Hematopoietic multipotent progenitor cell treated with erythropoietin and hydrocortisone succinate and interleukin-3 and kit ligand, for 15 days (in vitro differentiated cells): ENCODE measurements at places on chromosomes 1 and 21.

DNA sequence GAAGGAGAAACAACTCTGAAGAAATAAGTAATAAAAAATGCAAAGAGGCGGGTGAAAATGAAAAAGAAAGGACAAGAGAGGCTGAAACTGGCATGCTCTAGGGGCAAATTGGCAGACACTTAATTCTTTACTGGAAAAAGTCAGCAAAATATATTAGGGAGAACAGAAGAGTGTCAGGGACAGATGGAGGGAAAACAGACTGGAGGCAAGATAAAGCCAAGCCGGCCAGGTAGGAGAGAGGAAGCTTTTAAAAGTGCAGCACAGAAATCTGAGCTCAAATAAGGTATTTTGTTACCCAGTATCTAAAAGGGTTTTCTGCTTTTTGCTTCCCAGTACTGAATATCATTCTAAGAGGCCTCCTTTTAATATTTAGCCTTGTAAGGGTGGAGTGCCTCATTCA lies 339.3 kb downstream of the PAPPA2 start:
- no peak for DNase-seq

- DNase-seq = no peak
These were observed 77.1 kb downstream of the XCL2 start for GRCh38 chr1:168466714-168467131.

DNA sequence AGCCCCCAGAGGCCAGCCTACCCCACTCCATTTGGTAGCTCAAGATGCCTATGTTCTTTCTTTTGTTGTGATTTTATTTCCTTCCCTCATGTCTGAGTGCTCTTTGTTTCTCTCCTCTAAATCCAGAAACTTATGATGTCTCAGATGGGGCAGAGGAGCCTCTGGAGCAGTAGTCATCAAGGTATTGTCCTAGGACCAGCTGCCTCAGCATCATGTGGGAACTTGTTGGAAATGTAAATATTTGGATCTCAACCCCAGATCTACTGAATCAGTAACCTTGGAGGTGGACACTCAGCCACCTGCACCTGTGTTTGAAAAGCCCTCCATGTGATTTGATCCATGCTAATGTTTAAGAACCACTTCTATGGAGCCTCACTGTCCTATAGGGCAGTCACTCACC lies 593.1 kb upstream of the PLXNA2 start:
- no peak for DNase-seq

- peak; percentile 39 for DNase-seq
These were observed 40.6 kb downstream of the MAPKAPK2 start for GRCh38 chr1:206725109-206725963.

DNA sequence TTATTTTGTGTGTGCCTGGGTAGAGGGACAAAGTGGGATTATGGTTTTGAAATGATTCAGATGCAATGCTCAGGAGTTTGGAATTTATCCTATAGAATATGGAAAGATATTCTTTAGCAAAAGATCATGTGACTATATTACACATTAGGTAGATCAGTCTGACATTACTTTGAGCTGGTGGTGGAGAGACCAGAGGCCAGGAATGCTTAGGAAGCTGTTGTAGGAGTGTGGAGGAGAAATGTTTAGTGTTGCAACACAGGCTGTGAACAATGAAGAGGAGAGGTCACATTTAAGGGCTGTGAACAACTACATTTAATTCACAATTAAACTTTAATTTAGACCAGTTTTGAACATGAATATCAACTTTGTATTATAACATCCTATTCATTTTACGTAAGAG lies 45.3 kb upstream of the PODN start:
- no peak for DNase-seq

- peak; percentile 94 for DNase-seq
These were observed 10.0 kb upstream of the AGPAT3 start for GRCh38 chr21:43854773-43855633.
